ENCODE measurements at places on chromosomes 11 and 22.

GRCh38 chr11:29027436-29027835 is 919.2 kb downstream of the METTL15 start:
- no peak for DNase-seq

- DNase-seq = no peak
Measured at GRCh38 chr22:19012308-19012986, 76.4 kb upstream of the PRODH start.

DNA sequence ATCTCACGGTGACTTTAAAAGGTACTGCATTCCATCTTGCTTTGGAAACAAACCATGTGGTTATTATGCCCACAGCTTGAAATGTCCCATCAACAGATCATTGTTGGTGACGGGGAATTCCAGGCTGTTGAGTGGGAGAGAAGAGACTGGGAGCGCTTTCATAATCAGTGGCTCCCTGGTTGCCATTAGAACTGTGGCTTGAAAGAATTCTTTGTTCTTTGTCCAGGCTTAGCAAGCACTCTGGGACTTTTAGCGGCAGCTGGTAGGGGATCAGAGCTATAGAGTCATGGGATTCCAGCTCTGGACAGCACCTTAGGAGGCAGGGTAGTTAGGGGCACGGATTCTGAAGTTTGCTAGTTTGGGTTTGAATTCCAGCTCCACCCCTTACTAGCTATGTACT is 22.0 kb downstream of the MMP20 start:
- no peak for DNase-seq

- DNase-seq = no peak
Measured at GRCh38 chr11:109338131-109338530, 83.9 kb upstream of the C11orf87 start.

GRCh38 chr11:13786688-13787087 is 118.2 kb downstream of the FAR1 start:
- no peak for DNase-seq
